ENCODE measurements at places on chromosomes 7 and 10.

DNA sequence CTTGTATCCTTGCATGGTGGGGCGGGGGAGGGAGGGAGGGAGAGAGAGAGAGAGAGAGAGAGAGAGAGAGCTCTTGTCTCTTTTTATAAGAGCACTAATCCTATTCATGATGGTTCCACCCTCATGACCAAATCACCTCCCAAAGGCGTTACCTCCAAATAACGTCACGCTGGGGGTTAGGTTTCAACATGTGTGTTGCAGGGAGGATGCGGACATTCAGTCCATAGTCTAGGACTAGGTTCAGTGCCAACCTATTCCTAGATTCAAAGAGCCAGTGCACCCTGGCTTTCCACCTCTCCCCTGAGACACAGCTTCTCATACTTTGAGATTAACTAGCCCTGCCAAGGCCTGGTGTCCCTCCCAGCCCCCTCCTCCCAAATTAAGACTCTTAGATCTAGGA is 123.0 kb downstream of the GRK5 start:
- no peak for DNase-seq

DNA sequence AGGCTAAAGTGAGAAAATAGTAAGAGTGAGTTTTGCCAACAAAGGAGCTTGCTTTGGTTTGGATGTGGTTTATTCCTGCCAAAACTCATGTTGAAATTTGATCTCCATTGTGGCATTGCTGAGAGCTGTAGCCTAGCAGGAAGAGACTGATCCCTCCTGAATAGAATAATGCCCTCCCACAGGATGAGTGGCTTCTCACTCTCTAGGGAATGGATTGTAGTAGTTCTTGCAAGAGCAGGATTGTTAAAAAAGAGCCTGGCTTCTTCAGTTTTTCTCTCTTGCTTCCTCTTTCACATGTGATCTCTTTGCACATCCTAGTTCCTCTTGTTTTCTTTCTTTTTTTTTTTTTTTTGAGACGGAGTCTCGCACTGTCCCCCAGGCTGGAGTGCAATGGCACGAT is 34.4 kb downstream of the ASAH2 start:
- no peak for DNase-seq

DNA sequence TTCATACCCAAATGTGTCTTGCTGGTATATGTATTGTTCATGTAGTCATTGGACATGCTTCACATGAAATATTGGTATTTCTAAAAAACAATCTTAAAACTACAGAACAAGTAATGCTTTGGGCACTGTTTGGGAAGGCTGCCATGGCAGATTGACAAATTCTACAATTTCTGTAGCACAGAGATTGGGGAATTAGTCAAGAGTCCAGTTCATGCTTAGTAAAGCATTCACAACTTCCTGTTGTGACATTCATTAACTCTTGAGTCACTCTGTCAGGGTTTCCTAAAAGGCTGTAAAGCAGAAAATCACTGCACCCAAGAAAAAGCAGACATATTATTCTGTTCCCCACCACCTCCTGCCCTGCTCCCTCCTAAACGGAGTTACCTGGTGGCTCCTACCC is 398.9 kb downstream of the PHTF2 start:
- no peak for DNase-seq

DNA sequence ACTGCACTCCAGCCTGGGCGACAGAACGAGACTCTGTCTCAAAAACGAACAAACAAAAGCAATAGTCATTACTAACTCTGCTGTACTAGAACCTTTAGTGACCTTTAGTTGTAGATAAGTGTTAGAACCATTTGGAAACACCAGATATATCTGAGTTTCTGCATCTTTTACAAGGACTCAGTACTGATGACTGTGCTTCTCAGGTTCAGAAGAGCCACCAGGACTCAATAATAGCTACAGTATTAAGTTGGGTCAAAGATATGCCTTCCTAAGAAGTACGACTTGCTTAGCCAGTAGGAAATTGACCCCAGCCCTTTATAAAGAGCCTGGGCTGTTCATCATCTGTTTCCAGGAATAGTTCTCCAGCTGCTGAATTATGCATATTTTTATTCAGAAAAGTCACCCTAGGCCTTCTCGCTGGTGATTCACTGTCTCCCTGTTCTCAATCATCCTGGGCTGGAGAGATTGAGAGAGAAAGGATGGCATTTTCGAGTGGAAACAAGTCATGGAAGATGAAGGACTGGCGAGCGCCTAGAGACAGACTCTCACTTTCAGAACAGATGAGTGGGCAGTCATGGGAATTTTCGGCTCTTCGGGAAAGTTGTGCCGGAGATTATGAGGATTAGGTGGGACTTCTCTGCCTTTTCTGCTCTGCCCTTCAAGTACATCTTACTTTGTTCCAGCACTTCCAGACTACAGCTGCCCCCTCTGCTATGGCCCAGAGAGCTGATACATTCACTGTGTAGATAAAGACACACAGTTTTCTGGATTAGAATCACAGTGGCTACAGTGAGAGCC is 316.1 kb downstream of the CCDC3 start:
- no peak for DNase-seq

- DNase-seq = no peak
Measured at GRCh38 chr10:32155075-32155516, 98.9 kb upstream of the KIF5B start.

- DNase-seq = no peak
Measured at GRCh38 chr10:121405549-121405948, 192.7 kb downstream of the FGFR2 start.

Measured in suprapubic skin (tissue), 4 donors.